Motor neuron (in vitro differentiated cells): ENCODE measurements at places on chromosomes 7 and 10.

DNA sequence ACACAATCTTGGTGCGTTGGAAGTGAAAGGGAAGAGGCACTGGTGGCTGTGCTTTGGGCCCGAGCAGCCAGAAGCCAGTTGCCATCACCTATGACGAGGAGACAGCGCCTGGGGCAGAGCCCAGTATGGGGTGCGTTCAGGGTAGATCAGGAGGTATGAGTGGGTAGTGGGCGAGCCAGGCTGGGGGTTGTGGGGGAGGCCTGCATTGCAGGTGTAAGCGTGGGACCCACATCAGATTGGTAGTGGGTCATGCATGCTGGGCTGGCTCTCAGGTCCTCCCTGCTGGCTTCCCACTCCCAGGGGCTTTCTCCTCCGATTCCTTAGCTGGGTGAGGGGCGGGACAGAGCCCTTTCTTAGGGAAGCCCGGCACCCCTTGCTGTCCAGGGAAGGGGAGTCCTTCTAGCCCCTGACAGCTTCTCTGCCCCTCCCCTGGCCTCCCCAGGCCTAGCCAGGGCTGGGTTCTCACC is 445 bp upstream of the PVRIG start:
- no peak for ATAC-seq

- no peak for ATAC-seq
Observed at GRCh38 chr10:14433147-14433546, 102.4 kb upstream of the FRMD4A start.

GRCh38 chr10:130711072-130711471 is 574.9 kb downstream of the GLRX3 start:
- no peak for ATAC-seq

DNA sequence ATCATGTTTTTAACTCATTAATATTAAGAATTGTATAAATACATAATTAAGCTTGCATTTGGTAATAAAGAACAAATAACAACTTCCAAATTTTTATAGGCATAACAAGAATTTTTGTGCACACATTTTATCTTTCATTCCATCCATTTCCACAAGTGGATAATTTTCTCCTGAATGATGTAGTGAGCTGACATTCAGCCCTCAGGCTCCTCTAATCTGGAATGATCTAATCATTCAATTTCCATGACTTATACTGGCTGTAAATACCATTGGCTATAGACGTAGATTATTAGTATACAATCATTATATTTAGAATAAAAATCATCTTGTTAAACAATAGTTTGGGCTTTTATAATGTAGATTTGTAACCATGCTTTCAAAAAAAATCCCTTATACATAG is 287.2 kb upstream of the GHITM start:
- ATAC-seq: no peak

GRCh38 chr10:46557319-46558121 is 1.1 kb upstream of the GPRIN2 start:
- no peak for ATAC-seq

DNA sequence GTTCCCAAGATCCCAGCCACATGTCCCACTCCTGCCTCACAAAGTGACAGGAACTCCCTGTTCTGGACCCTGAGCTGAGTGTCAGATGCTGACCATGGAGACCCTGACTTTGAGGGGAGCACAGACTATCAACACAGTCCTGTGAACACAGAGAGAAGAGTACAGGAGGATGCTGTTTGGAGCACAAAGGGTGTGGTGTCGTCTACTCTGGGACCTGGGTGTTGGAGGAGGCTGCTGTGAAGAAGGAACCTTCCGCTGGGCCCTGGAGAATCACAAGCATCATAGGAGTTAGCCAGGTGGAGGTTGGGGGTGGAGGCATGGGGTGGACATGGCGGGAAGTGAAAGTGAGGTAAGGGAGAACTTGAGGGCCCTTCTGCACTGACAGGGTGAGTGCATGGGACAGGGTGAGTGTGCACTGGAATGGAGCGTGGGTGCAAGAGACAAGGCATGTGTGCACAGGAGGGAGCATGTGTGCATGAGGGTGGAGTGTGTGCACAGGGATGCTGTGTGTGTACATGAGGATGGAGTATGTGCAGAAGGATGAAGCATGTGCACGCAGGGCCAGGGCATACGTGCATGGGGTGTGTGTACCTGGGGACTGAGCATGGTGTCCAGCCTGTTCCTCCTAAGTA is 70.7 kb upstream of the ANTXRL start:
- ATAC-seq: no peak

GRCh38 chr7:2404714-2405119 is 1.3 kb downstream of the CHST12 start:
- ATAC-seq: no peak

GRCh38 chr7:32381024-32381601 is 109.1 kb downstream of the LSM5 start:
- ATAC-seq: no peak

DNA sequence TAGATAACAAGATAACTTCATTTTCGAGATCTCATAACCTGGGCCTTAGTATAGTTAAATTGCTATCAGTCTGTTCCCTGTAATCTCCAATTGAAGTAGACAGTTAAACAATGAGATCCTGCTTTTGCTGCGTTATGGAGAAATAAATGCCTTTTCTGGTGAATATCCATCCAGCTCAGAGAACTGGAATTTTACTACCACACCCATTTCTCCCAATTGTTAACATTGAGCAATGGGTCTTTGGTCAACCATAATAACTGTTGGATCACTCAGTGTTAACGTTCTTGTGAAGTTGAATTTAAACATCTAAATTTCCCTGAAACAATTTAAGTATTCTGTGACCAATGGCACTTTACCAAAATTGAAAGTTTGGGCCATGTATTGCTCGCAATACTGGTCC is 3.0 kb downstream of the CALU start:
- no peak for ATAC-seq

- peak; percentile 47 for ATAC-seq
Observed at GRCh38 chr10:122301055-122301810, 30.1 kb downstream of the BTBD16 start.

DNA sequence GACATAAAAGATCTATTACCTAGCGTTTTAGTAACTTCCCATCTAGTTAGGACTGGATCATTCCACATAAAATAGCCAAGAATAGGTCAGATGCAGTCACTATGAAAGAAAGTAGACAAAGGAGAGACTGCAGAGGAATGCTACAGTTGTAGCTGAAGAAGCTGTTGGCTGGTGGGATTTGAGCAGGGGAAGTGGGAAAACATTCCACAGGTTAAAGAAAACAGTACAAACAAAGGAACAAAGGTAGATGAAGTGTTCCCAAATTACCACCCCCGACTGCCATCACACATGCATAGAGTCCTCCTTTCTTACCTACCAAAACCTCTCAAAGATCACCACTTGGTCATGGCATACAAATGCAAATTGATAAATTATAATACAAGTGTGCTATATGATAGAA is 41.8 kb downstream of the DLD start:
- ATAC-seq: peak; percentile 72

GRCh38 chr10:43396928-43397624 is 11.9 kb downstream of the HNRNPF start:
- peak; percentile 70 for ATAC-seq

- ATAC-seq: no peak
Observed at GRCh38 chr10:57249615-57250281, 888.7 kb upstream of the ZWINT start.

DNA sequence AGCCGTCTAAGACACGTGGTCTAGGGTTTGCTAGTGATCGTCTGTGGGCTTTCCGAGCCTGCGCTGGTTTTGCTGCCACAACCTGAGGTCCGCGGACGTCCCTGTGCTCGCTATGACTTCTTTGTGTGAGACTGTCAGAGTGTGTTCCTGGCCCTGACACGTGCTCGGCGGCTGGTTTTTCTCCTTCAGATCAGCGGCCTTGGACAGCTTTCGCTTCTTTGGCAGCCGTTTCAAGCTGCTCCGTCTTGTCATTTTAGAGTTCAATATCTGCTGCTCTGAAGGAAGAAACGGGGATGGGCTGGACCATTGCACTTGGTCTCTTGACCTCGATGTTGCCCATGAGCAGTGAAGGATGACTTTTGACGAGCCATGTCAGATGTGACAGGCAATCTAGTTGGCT is 147.3 kb downstream of the MGMT start:
- no peak for ATAC-seq

DNA sequence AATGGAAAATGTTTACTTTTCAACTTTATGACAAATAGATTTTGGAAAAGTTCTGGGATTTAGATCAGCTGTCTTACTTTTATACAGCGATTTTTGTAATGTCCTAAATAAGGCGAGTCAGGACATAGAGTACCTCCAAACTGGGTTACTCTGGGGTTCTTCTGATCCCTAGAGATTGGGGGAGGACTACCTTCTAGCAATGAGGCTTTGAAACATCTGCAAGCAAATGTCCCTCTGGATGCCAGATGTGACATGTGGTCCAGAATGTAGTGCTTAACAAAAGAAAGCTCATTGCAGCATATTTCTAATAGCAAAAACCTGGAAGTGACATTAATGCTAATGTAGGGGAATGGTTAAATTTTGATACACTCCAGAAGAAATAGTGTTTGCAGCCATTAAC is 36.1 kb downstream of the ABRAXAS2 start:
- no peak for ATAC-seq

DNA sequence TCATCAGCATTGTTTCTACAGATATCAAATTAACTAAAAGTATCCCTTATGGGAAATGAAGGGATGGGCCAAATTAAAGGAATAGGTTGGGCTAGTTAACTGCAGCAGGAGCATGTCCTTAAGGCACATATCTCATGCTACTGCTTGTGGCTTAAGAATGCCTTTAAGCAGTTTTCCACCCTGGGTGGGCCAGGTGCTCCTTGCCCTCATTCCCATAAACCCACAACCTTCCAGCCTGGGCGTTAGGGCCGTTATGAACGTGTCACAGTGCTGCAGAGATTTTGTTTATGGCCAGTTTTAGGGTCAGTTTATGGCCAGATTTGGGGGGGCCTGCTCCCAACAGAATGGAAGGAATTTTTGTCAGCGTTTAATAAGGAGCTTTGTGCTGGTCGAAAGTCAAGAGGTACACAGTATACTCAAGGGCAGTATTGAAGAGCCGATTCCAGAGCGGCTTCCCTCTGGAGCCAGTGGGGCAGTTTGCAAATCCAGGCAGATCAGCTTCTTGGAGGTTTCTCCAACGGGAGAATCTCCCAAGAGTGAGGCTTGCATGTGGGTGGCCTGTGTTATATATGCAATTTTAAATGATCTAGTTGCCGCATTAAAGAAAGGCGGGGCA is 7.7 kb downstream of the PFKP start:
- peak; percentile 30 for ATAC-seq

- no peak for ATAC-seq
Observed at GRCh38 chr10:8705415-8705814, 650.9 kb downstream of the GATA3 start.

DNA sequence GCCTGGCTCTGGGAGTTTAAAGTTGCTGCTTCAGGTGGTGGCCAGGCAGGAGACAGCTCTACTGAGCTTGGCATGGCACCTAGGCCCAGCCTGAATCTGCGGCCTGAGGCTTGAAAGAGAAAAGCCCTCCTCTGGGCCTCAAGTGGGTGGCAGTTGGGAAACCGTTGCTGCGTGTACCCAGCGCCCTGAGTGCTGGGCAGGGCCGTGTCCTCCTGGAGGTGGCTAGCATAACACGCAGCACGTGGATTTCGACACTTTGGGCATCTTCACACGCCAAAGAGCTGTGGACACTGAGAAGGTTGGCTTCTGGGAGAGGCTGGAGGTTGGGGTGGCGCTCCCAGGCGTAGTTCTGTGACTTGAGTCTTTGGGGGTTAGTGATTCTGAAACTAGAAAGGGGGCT is 2.5 kb downstream of the ZNF316 start:
- ATAC-seq: no peak

DNA sequence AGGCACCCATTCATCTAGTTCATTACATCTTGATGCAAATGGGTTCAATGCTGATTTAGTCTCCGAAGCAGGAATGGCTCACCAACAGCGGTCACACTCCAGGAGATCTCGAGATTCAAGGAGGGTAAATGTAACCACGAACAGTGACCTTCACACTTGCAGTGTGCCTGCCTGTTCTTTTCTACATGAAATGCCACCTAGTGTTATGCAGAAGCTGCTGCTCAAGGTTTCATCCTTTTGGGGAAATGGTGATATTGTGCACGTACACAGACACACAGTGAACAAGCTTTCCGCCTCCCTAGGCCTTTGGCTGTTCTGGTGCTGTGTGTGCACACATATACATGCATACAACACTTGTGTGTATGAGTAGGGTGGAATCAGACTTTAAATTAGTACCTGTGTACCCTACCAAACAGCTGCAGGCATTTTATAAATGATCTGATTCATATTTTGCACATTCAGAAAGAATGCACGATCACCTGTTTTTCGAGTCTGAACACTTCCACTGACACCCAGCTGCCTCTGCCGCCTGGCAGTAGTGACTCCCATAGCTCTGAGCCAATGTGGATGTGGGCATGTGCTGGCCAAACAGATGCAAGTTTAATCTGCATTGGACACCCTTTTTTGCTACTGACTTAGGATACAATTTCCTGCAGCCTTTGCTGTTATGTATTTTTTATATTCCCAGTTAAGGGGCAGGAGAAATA is 100.5 kb downstream of the TACC2 start:
- ATAC-seq: no peak

DNA sequence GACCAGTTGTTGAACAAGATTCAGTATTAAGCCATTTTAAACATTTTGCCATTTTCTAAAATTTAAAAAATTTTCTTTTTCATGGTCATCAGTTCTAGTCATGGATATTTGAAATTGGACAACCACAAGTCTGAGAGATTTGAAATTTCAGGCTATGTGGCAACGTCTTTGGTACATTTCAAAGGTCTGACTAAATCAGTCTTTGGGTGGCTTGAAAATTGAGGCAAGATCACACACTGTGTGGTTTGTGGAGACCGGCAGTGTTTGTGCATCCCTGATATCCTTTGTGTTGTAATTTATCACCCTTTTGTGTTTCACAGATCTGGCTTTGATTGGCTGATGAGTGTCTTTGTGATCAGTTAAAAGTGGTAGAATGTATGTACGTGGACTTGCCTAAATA is 35.7 kb downstream of the CCAR1 start:
- no peak for ATAC-seq

DNA sequence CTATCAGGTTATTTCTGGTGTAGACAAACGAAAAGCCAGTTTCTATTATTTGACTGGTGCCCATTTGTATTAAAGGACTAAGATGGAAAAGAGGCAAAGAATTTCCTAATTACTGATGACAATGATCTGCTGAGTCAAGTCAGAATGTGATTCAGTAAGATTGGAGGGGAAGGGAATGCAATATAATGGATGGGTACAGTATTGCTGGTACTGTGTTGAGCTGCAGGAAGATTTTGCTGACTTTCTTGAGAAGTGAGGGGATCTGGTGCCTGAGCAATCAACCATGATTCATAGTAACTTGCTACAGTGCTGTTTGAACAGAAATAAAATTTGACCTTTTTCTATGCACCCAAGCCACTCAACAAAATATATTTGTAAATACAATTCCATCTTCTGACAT is 139.1 kb upstream of the RHEB start:
- no peak for ATAC-seq
